ENCODE measurements at places on chromosomes 7 and 10.

DNA sequence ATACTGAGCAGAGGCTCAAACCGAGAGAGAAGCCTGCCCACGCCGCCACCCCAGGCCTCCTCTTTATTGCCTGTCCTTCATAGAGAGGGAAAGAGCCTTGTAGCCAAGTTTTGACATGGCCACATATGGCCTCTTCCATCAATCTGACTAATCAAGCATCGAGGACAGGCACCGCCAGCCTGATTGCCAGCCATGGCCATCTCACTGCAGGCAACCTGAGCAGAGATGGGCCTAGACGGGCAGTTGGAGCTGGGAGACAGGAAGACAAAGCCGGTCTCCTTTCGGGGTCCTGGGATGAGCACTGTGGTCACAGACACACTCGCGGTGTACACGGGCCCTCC, 67.2 kb downstream of the EBF3 start:
- DNase-seq = no peak

- no peak for DNase-seq
These were observed 732 bp upstream of the LRRC18 start for GRCh38 chr10:48940372-48940771.

- no peak for DNase-seq
These were observed 14.9 kb downstream of the ZC3HAV1 start for GRCh38 chr7:139094596-139094995.

DNA sequence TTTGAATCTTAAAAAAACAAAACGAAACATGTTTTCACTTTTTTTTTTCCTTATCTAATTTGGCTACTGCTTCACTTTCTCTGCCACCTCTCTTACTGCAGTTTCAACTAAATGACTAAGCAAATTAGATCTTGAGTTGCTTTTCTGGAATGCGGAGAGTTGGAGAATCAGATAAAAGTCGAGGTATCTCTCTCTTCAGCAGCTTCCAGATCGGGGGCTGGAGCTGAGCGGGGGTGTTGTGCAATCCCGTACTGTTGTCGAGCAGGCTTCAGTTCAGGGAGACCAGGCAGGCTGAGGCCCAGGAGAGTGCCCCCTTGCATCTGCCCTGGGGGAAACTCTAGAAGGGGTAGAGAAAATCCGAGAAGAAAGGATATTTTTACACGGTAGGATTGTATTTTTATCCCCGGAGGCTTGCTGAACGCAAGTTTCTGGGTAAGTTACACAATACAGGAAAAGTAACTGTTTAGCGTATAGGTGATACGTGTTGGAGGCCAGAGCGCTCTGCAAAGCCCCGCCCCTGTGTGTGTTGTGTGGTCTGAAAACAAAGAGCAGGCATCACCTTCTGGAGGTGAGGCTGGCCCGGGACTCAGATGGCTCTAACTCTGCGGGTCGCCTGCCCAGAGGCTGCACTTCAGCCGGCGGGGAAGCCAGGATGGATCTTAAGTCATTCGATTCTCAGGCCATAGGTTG, 116.6 kb downstream of the KLF6 start:
- peak; percentile 27 for DNase-seq

- no peak for DNase-seq
These were observed 11.2 kb upstream of the PDK4 start for GRCh38 chr7:95607561-95607960.

DNA sequence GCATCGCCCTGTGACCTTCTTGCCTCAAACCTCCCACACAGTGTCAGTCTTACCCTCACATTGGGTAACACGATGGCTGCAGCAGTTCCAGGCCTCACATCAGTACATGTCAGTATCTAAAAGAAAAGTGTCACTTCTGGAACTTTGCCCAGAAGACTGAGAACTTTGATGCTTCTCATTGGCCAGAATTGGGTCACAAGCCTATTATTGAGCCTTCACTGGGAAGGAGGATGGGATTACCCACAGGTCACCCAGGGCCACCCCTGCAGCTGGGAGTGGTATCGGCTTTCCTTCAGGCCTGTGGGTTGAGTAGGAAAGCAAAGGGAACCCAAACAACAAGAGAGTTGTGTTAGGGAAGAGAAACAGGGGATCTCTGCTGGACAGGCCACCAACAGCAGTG, 111.5 kb downstream of the NPY start:
- DNase-seq = no peak

GRCh38 chr10:3791974-3792633, 7.1 kb upstream of the KLF6 start:
- DNase-seq = no peak

DNA sequence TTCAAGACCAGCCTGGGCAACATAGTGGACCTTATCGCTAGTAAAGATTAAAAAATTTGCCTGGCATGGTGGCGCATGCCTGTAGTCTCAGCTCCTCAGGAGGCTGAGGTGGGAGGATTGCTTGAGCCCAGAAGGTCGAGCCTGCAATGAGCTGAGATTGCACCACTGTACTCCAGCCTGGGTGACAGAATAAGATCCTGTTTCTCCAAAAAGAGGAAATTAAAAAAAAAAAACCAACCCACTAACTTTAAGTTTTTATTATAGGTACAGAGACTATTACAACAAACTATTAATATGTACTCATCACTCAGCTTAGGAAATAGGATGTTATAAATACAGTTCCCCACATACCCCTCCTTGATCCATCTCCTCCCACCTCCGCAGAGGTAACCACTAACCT, 30.2 kb downstream of the DHTKD1 start:
- no peak for DNase-seq

DNA sequence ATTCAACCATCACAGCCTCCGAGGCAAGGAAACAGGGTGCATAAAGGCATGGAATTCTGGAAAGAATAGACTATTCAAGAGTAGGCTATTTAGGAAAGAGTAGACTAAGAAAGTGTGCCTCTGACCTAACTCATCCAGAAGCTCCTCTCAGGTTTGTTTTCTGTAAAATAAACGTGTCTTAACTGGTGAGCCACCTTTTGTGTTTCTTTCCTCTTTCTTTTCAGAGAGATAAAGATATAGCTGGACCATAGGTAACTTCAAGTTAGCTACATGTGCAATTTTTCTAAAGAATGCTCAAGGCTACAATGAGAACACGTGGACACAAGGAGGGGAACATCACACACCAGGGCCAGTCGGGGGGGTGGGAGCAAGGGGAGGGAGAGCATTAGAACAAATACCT, 577.0 kb downstream of the TYW1 start:
- DNase-seq = no peak

DNA sequence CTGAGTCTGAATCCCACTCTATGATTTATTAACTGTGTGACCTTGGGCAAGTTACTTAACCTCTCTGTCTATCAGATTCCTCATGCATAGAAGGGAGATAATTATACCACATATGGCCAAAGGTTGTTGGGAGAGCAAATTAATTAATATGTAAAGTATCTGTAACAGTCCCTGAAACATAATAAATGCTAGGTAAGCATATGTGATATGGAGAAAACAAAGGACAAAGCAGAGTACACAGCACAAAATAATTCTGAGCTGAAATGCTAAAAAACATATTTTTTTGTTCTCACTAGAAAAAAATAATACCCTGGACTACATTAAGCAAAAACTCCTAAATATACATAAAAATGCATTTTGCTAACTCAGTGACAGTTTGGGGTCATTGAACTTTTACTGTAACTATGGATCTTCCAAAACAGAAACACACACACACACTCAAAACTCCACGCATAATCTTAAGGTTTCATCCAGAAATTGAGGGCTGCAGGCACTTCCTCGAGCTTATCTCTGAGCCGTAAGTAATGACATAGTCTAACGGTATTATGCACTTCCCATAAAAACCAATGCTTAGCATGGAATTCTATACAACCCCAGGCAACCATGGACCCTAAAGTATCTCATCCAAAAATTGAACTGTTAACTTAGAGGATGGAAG, 201.7 kb upstream of the PTN start:
- DNase-seq = no peak

GRCh38 chr10:68647672-68648341, 73.2 kb upstream of the CCAR1 start:
- no peak for DNase-seq

DNA sequence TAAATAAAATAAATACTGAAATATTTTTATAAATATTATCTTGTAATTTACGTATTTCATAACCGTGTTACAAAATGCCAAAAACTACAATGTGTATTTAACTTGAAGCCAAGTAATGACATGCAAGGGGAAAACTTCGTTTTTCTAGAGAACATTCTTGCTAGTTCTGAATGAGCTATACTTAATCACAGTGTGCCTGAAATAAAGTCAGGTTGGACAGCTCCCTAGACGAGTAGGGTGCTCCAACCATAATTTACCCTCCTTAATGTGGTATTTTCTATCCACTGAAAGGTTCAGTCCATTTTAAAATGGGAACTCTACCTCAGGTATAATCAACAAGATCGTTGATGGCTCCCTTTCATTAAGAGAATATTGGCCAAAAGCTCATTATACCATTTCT, 194.5 kb upstream of the AHR start:
- no peak for DNase-seq

- no peak for DNase-seq
These were observed 337.4 kb upstream of the PODXL start for GRCh38 chr7:131893631-131894340.

DNA sequence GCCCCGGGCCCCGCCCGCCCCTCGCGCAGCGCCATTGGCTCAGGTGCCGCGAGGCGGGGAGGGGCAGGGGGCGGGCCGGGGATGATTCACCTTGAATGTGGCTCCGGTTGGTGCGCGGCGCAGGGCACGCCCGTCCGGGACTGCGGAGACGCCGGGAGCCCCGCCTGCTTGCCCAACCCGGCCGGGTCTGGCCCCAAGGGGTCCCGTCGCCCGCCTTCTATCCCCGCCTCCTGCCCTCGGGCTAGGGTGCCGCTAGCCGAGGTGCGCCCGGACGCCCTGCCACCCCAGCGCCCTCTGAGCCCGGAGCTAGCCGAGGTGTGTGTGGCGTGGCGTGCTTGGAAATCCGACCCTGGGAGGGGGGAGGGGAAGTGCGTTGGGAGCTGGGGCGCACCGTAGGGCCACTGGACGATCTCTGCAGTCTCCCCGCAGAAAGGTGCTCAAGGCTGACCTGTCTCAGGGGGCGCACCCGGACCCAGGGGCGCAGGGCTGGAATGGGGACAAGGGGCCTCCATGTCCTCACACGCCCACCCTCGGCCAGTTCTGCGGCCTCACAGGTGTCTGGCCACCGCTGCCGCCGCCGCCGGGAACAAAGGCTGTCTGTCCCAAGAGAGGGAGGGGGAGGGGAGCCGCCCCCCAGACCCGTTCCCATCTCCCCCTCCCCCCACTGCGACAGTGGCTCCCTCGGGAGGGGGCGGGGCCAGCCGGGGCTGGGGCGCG, 168.9 kb downstream of the NRF1 start:
- peak; percentile 59 for DNase-seq

GRCh38 chr10:32949221-32949678, 8.8 kb downstream of the ITGB1 start:
- no peak for DNase-seq

DNA sequence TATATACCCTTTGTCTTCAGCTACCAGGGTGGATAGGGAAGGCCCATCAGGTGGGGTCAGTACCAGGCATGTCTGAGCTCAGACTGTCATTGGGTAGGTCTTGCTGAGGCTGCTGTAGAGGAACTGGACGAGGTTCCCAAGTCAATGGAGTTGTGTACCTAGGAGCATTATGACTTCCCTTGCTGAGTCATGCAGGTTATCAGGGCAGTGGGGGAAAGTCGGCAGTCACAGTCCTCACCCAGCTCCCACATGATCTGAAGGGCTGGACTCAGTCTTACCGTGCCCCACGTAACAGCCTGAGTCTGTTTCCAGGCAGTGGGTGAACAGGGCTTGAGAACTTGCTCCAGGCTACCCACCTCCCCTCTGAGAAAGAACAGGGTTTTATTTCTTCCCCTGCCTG, 260.8 kb upstream of the COBL start:
- no peak for DNase-seq

- no peak for DNase-seq
These were observed 19.1 kb downstream of the ADAM8 start for GRCh38 chr10:133257489-133258065.

GRCh38 chr7:100349757-100350156, 8.2 kb upstream of the PILRB start:
- DNase-seq = no peak

DNA sequence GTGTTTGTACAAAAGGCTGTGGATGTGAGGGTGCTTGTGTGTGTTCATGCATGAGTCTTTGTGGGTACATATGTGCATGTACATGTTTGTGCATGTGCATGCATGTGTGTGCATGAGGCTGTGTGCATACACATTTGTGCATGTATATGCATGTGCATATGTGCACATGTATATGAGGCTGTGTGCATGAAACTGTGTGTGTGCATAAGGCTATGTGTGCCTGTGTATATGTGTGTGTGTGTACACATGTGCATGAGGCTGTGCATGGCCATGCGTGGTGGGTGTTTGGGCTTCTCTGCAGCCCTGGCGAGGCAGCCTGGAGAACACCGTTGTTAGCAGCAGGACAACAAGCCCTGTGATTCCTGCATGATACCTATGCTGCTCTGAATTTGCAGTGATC, 207.7 kb upstream of the ADCY1 start:
- no peak for DNase-seq

- DNase-seq = no peak
These were observed at the start of gene DRGX for GRCh38 chr10:49395741-49396665. DRGX (minus strand) TSS chr10:49396089; CDS start chr10:49395440, 649 bp downstream.

- no peak for DNase-seq
These were observed 16.5 kb downstream of the GRID1 start for GRCh38 chr10:86349940-86350630.

DNA sequence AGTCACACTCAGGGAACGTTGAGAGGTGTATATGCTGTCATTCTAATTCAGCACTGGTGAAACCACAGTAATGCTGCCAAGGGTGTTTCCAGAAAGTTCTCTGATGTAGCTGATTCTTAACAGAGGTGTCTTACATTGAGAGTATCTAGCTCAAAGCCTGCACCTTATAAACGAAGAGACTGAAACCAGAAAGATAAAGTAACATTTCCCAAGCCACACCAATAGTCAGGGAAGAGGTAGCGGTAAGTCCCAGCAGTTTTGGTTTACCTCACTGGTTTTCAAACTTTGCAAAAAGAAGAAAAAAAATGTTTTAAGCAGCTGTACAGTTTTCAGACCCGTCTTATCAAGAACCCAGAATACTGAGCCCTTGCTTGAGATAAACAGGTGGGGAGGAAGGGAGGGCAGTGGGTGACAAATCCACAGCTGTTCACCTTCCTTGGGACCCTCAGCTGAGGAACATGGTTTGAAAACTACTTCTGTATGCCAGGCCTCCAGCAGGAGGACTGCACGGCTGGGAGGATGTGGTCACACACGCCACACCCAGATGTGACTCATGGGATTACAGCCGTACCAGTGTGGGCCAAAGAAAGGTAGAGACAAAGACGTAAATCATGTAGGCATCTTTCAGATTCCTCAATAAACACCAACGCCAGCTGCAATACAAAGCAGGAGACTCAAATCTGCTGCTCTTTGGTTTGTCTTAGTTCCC, 63.9 kb upstream of the GSDME start:
- DNase-seq = peak; percentile 60

DNA sequence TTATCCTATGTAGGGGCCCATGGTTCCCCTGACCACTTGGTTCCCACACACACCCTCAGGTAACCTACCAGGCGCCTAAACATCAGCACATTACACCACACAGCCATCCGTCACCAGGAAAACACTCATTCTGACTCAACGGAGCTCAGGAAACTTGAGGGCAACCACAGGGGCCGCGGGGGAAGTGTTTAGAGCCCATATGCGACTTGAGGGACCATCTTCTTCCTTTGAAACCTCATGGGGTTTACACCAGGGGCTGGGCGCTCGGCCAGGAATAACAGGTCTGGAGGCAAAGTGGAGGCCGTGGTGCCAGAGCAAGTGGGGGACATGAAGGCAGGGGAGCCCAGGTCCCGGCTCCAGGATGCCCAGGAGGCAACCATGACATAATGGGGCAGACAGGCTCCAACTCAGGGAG, 1.5 kb downstream of the STX1A start:
- peak; percentile 65 for DNase-seq

GRCh38 chr10:27620430-27621397, 116.6 kb downstream of the RAB18 start:
- DNase-seq = no peak
